ENCODE measurements at places on chromosomes 4 and X.

- DNase-seq: no peak
Measured at GRCh38 chr4:127708985-127709384, 21.2 kb upstream of the SLC25A31 start.

- no peak for DNase-seq
Measured at GRCh38 chrX:30949554-30949953, 60.5 kb upstream of the TAB3 start.

GRCh38 chr4:42350611-42351182, 46.6 kb upstream of the SHISA3 start:
- no peak for DNase-seq

GRCh38 chr4:71685975-71686374, 97.9 kb downstream of the GC start:
- no peak for DNase-seq

DNA sequence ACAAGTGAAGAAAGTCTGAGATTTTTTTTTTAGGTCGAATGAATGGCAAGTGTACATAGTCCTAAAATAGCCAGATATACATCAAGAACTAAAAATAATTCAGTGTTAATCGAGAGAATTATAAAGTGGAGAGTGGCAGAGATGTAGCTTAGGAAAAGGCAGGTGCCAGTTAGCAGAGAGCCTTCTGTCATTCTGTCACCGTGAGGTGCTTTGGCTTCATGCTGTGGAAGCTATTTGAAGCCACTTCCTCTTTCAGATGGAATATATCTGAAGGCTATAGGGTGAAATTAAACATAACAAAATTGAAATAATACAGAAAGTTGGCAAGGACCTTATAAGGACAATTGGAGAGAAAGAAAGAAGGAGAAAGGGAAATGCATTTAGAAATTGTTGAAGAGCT, 756.3 kb downstream of the CCSER1 start:
- peak; percentile 28 for DNase-seq

DNA sequence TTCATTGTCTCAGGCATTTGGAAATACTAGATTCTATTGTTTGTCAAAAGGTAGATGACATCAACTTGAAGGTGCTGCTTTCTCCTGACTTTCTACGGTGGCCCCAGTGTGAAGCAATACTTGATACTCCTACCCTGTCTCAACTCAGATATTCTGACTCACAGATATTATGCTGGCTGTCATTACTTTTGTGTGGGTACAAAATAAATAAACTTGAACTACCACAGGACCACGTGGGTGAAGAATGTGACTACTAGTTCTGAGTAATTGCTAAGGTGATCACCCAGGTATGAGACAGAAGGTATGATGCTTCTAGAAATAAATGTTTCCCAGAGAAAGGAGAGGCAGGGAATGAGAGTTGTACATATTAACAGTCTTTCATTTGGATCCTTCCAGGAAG, 275.3 kb upstream of the SPOCK3 start:
- DNase-seq: no peak

DNA sequence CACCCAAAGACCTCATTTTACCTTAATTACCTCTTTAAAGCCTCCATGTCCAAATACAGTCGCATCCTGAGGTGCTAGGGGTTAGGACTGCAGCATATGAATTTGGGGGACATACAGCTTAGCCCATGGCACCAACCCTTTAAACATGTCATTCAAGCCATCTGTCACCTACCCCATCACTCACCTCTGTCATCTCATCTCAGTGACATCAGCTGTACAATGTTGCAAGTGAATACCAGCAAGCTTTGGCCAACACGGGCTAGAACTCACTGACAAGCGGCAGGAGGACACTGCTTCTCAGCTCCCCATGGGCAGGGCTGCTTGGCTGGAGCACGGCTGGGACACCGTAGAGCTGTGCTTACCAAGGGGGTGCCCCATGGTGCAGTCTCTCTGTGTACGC, 107.5 kb downstream of the STK32B start:
- DNase-seq: no peak

All from NCI-H1417 treated with DMSO at 0.1 percent for 48 hours (cell line).